ENCODE measurements at places on chromosomes 5 and 9.

- no peak for DNase-seq
Measured at GRCh38 chr5:174655351-174655750, 69.0 kb upstream of the MSX2 start.

DNA sequence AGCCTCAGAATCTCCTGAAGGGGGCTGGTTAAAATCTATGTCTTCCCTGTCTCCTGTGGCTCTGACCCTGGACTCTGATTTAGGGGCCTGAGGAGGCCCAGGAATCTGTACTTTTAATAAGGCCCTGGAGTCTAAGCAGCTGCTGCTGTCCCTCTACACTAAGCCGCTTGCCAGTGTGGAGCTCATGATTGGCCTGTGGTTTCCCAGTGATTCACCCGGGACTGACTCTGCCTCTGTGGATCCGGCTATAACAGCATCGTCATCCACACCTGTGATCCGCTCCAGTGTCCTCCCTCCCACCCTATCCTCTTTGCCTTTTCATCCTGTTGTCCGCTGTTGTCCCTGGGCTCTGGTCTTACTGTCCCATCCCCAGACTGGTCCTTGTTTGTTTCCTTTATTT is 3.7 kb downstream of the SLC31A2 start:
- DNase-seq = no peak

DNA sequence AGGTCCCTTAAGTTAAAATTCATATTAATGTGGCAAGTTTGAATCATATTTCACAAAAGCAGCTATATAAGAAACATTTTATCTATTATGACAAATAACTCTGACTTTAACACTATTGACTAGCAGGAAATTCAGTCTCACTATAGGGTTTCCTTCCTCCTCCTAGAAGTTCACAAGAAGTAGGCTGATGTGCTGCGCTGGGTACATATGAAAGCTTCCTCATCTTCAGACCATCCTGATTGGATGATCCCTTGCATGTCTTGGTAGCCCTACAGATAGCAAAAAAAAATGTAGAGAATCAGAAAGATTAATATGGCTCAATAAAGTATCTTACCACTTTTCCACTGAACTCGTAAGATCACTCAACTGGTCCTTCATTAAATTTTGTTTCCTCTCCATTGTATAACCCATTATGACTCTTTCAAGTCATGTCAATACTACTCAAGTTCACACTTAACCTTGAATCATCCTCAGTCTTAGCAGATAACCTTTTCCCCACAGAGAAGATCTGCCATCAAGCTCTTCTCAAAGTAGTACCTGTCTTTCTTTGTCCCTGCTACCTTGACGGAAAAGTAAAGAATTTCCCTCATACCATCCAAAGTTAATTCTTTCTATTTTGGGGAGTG is 11.5 kb upstream of the PSIP1 start:
- DNase-seq = no peak

DNA sequence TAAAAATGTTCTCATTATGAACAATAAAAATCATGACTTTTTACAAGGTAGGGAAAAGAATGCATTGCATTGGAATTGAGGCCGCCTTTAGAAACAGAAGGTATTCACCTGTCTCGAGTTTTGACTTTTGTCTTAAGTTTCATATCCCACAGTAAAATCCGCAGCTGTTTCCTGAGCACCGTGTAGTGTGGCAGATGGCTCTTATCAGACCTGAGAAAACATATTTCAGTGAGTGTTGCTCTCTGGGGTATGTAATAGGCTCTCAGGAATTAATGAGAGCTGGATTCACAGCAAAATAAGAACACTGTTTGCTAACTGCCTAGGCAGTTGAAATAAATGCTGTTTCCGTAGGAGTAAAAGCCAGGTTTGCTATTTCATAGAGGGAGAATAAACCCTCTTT is 221.4 kb downstream of the CFAP90 start:
- DNase-seq = no peak

GRCh38 chr9:119044806-119045205 is 324.4 kb downstream of the BRINP1 start:
- no peak for DNase-seq

Measured in CD4-positive, alpha-beta T cell treated with Interleukin-12 subunit alpha and Interleukin-12 subunit beta, for 1 hour (primary cell).